Breast epithelium (tissue), 4 donors: ENCODE measurements at places on chromosomes 1 and 21. TPM values are rescaled to one million over a fixed set of nuclear protein-coding genes. Genes with fewer than 3 reads are reported as not detected.

DNA sequence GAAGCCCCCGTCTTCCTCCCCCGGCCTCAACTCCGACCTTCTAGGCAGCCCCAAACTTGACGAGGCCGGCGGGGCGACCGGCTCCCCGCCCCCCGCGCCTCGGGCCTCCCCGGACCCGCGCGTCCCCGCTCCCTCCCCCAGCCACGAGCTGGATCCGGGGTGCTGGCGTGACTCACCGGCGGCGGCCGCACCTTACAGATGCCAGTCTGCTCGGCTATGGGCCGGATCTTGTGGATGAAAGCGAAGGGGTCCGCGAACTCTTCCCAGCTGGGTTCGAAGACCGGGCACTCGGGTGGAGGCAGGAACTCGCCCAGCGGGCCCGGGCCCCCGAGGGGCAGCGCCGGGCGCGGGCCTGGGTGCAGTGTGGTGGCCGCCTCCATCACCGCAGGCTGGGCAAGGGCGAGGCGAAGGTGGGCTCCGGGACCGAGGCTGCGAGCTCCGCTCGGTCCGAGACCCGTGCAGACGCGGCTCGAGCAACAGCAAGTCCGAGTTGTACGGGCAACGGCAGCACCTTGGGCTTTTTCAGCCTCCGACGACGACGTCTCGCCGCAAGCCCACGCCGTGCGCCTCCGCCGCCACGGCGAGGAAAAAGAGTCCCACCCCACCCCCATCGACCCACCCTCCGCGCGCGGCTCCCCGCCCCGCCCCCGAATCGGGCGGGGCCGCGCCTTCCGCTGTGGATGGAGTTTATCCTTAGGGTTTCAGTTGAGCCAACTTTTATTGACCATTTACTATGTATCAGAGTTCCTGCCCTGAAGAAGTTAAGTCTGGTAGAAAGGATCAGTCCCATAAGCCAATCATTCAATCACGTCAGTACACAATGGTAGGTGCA is at the start of gene KDM5B:
KDM5B (minus strand) TSS at position 496 of the 832 bp plus-strand sequence; CDS start at position 380, 116 bp downstream.
- peak within 1 kb of the TSS; percentile 86 for H3K4me3 ChIP-seq
- peaks cover 4% of the 10 kb centered on the region for H3K4me1 ChIP-seq
- no peaks in the 10 kb centered on the region for H3K36me3 ChIP-seq

- no peaks in the 10 kb centered on the region for H3K36me3 ChIP-seq
- no peak overlapping the region for H3K27ac ChIP-seq
- no peaks in the 10 kb centered on the region for H3K4me1 ChIP-seq
- DNase-seq: no peak
Measured at GRCh38 chr1:65830306-65830705, 37.6 kb downstream of the PDE4B start.

GRCh38 chr1:116945996-116946395 is 36.3 kb downstream of the PTGFRN start:
- no peak overlapping the region for H3K27ac ChIP-seq
- no peak for DNase-seq
- H3K4me3 ChIP-seq: no peak overlapping the region
- H3K4me1 ChIP-seq: no peaks in the 10 kb centered on the region
- H3K27me3 ChIP-seq: no peaks in the 10 kb centered on the region

DNA sequence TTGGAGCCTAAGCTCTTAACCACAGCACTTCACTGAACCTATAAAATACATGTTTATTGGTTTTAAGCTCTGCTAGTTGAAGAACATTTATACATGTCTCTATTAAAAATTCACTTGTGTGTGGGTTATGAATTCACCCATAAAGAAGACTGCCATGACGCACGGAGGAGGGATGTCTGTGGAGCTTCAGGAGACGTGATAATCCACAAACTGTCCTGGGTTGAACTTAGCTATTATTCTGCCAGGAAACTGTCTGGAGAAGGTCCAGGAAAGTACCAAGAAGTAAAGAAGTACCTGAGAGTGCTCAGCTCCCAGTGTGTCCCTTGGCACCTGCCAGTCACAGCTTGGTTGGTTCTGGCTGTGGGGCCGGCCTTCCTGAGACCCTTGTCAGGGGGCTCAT is 56.3 kb downstream of the DDR2 start:
- no peaks in the 10 kb centered on the region for H3K36me3 ChIP-seq
- peak overlapping the region; percentile 25 for H3K27ac ChIP-seq
- no peaks in the 10 kb centered on the region for H3K27me3 ChIP-seq
- no peak for DNase-seq

DNA sequence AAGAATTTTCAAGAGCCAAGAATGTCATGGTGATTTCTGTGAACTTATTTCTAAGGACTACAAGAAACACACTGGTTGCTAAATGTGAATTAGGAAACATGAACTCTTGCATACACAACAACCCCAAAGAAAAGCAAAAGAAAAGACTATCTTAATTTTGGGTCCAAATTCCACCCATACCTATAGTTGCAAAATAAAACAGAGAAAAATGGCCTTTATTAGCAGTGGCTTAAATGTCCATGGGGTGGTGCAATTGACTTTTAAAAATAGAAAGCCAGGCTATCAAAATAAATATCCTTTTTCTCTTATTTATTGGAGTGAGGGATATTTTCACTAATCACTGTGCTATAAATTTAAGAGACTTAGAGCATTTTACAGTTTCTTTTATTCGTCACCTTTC is 80.9 kb upstream of the DPYD start:
- no peaks in the 10 kb centered on the region for H3K36me3 ChIP-seq
- no peak overlapping the region for H3K27ac ChIP-seq
- no peak overlapping the region for H3K4me3 ChIP-seq
- no peaks in the 10 kb centered on the region for H3K4me1 ChIP-seq
- H3K27me3 ChIP-seq: no peaks in the 10 kb centered on the region

CELA2B gene
- total RNA-seq: not detected

BCAR3 gene
- 30.2 TPM for total RNA-seq

WNT4 gene
- total RNA-seq: 3.1 TPM
